ENCODE measurements at places on chromosomes 12 and 14.
A peak's percentile ranks its signal among the peaks of the same experiment; 100 is the strongest.

- DNase-seq = peak; percentile 83
These were observed at the start of gene UBC for GRCh38 chr12:124914392-124915238. TSS of gene UBC (minus strand) at chr12:124914650. CDS start at chr12:124913771, 879 bp downstream.

- no peak for DNase-seq
These were observed 13.9 kb upstream of the ANKRD33 start for GRCh38 chr12:51874000-51874399.

DNA sequence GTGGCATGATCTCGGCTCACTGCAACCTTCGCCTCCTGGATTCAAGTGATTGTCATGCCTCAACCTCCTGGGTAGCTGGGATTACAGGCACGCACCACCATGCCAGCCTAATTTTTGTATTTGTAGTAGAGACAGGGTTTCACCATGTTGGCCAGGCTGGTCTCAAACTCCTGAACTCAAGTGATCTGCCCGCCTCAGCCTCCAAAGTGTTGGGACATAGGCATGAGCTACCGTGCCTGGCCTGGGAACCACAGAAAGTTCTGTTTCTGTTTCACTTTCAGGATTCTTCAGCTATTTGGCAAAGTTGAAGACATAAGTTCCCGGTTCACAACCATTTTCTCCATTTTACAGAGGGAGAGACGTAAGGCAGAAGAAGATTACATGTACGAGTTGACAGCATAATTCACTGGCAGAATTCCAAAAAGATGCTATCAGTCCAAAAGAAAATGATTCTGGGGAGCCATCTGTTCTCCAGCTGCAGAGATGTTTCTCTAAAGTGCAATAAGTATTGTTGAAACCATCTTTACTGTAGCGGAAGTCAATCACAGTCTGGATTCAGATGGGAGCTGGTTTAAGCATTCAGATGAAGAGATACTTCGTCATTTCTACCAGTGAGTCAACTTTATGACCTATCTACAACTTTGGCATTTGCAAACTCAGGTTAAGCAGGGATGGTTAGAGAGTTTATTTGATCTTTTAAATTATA is 8.1 kb upstream of the RNF34 start:
- peak; percentile 15 for DNase-seq

DNA sequence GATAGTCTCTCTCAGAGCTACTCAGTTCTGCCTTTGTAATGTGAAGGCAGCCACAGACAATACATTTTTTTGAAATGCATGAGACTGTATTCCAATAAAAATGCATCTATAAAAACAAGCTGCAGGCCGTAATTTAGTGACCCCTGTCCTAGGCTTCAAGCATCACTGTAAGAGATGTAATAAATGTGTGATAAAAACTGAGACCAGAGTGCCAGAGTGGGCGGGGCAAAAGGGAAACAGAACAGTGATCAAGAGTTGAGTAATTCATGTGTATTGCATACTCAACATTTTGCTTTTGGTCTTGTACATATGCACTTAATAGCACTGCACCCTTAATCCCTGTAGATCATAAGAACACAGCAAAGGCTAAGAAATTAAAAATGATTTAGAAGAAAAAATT is 743.5 kb downstream of the DIO2 start:
- no peak for DNase-seq

GRCh38 chr14:77037938-77038568 is 9.5 kb upstream of the IRF2BPL start:
- peak; percentile 50 for DNase-seq

GRCh38 chr12:21566223-21566906 is 38.3 kb downstream of the GYS2 start:
- no peak for DNase-seq

DNA sequence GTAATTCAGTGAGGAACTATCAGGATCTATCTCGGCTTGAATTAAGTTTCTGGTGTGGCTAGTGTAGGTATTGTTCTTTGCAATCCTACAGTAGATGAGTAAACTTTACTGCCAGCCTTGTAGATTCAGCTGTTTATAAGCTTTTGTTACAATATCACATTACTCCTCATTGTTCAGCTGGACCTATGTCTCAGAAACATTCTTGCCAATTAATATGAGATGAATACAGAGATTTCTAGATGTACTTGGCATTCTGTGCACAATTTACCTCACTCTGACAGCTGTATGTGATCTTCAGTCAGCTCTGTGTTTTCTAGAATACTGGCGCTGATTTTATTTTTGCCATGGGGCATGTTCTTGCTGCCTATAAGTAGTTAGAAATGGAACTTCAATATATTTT is 55.7 kb downstream of the METTL25 start:
- DNase-seq = no peak

- DNase-seq = no peak
These were observed 121.1 kb downstream of the PLXNC1 start for GRCh38 chr12:94269316-94269999.

- no peak for DNase-seq
These were observed 38.4 kb upstream of the PPP2R5C start for GRCh38 chr14:101723061-101723595.

DNA sequence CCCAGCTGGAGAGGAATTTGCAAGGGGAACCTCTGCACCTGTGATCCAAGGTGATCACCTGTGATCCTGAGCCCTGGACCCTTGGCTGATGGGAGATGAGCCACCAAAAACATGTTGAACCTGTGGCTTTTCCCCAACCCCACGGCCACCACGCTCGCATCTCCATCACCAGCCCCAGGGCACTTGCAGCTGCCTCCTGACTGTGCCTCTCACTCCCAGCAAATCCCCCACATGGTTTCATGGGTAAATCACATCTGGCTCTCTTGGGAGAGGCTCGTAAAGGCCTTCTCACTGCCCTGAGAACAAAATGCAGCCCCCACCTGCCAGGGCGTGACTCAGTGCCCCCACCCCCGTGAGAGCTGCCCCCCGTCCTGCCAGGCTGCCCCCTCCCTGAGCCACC is 76.0 kb downstream of the RFLNA start:
- DNase-seq = no peak

GRCh38 chr12:130461839-130462557 is 124.3 kb downstream of the PIWIL1 start:
- DNase-seq = no peak

DNA sequence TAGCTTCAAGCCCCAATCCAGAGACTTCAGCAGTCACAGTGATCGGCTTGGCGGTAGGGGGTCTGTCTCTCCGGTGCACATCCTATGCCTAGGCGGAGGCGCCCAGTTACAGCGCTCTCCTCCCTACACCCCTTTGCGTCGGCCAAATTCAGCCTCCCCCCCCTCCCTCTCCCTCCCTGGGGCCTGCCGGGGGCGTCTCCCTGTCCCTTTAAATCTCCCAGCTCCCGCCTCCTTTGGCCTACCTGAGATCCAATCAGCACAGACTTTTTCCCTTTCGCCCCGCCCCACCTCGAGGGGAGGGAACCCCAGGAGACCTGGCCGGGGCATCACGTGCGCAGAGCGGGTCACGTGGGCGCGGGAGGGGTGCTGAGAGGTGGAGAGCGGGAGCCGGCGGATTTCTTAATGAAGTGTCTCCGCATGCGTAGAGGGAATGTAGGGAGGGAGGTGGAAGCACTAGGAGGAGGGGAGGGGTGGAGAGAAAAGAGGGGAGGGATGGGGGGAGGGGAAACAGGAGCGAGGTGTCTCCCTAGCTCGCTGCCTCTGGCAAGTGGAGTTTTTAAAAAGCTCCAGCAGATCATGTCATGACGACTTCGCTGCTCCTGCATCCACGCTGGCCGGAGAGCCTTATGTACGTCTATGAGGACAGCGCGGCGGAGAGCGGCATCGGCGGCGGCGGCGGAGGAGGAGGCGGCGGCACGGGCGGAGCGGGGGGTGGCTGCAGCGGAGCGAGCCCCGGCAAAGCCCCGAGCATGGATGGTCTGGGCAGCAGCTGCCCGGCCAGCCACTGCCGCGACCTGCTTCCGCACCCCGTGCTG is at the start of gene HOXC13:
TSS of gene HOXC13 (plus strand) at position 506 of the 815 bp plus-strand sequence. CDS start at position 582, 76 bp downstream.
- no peak for DNase-seq

DNA sequence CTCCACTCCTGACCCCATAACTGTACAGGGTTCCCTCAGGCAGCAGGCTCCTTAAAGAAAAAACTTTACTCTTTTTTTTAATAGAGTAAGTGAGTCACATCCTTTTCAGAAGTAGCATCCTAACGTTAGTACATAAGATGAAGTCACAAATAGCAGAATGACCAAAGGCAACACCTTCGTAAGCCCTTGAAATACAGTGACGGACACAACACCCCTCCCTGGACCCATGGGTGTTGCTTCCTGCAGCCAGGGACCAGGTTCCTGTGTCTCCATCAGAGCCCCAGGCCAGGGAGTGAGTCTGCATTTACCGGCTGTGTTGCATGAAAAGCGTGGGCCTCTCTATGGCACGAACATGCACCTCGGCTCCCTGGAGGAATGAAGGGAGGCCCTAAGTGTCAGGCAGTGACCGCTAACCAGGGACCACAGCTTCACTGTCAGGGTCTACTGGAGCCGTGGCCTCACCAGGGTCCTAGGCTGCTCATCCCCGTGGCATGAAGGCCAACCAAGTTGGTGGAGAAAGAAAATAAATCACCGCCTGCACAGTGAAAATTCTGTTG is 340.0 kb upstream of the SFSWAP start:
- DNase-seq = no peak

DNA sequence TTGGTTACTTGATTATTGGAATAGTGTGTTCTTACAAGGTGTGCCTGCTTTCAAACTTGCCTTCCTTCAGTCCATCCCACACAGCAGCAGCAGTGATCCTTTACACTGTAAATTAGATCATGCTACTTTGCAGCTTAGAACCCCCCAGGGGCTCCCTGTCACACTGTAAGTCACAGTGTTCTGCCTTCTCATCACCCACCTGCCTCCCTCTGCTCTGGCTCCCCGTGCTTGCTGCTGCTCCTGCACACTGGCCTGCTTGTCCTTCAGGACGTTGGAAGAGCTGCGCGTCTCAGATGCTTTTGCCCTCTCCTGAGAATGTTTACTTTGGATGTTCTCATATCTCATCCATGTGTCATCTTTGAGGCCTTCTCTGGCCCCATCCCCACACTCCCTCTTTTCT is 27.3 kb downstream of the ZC3H14 start:
- no peak for DNase-seq

DNA sequence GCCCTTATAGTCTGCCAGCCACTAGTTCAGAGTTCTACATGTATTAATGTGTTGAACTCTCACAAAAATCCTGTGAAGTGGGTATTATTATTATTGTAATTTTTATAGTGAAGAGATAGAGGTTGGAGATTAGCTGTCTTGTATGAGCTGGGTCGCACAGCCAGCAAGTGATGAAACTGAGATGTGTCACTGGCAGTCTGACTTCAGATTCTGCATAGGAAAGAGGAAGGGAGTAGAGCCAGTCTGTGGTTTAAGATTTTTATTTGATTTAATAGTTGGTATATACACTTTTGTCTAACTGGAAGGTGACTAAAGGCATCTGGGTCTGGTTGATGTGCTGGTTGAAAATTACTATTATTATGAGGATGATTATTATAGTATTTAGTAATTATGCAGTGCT is 5.8 kb upstream of the FRS2 start:
- no peak for DNase-seq

- no peak for DNase-seq
These were observed 713.3 kb downstream of the LRFN5 start for GRCh38 chr14:42319996-42320395.

- DNase-seq = no peak
These were observed 51.6 kb downstream of the AEBP2 start for GRCh38 chr12:19490908-19491307.

DNA sequence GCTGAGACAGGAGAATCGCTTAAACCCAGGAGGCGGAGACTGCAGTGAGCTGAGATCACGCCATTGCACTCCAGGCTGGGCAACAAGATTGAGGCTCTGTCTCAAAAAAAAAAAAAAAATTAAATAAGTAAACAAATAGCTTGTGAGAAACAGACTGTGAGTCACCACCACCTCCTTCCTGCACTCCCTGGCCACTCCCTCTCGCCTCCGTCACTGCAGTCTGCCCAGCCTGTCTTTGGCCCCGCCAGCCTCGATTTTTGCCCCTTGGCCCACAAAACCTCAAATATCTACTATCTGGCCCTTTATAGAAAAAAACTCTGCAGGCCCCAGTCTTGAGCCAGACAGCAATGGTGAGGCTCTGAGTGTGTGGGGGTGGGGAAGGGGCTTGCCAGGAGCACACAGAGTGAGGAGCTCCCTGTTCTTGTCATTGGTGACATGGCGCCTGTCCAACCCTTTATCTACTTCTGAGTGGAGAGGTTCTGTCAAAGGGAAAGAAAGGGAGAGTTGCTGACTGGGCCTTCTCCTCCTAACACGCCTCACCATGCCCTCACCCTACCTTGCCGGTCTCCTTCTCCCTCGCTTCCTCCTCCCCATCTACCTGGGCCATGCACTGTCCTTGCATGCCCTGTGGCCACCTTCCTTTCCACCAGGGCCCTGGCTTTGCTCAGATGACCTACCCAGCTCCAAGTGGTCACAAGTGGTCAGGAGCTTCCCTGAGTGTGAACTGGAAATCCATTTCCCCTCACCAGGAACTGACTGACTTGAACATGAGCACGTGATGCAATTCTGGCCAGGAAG is 22.1 kb downstream of the LGMN start:
- peak; percentile 25 for DNase-seq

DNA sequence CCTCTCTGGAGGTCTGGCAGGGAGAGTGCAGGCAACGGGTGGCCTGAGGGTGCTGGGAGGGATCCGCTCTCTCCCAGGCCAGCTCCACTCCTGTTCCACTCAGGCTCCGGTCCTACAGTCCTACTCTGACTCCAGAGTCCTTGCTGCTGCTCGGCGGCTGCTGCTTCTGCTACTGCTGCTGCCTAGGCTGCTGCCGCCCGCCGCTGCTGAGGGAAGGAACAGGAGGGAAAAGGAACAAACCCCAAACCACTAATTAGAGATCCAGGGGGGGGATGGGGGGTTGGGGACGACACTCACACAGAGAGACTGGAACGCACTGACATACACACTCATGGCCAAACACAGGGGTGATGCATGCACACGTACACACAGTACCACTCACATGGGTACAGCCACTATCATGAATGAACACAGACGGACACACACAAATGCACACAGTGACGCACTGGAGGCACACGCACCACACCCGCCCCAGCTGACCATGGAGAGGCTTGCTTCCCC is at the start of gene SP7:
TSS of gene SP7 (minus strand) at position 174 of the 501 bp plus-strand sequence. CDS start 708 bp downstream, outside the sequence.
- DNase-seq = no peak

GRCh38 chr12:117098361-117099217 is 627 bp downstream of the TESC start:
- peak; percentile 6 for DNase-seq

Data from CD4-positive, alpha-beta T cell treated with Interleukin-6 at 100 ng/mL for 8 hours (primary cell).